ENCODE measurements at places on chromosomes 6 and 20.

GRCh38 chr20:13231031-13231752 is 10.1 kb downstream of the ISM1 start:
- DNase-seq = no peak

DNA sequence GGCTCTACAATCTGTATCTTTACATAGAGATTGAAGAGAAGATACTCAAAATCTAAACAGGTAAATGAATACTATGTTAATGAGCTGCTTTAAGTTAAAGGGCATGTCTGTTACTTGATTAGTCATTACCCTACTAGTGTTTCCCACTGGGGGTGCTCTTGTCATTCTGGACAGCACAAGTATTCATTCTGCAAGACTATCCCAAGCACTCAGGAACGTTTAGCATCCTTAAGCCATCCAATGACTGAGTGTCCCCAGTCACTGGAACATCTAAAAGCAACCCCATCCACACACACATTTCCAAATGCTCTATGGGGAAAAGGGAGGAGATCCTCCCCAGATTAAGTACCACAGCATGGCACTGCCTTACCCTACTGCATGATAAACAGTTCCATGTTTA is 25.7 kb downstream of the EZR start:
- DNase-seq = no peak

GRCh38 chr6:122200440-122200839 is 199.0 kb upstream of the HSF2 start:
- DNase-seq = no peak

- DNase-seq = peak; percentile 30
Observed at GRCh38 chr20:47741669-47742608, 43.3 kb downstream of the SULF2 start.
